ENCODE measurements at places on chromosomes 7 and 10.

GRCh38 chr10:71763352-71764127 is 9.8 kb downstream of the VSIR start:
- DNase-seq, result no peak

DNA sequence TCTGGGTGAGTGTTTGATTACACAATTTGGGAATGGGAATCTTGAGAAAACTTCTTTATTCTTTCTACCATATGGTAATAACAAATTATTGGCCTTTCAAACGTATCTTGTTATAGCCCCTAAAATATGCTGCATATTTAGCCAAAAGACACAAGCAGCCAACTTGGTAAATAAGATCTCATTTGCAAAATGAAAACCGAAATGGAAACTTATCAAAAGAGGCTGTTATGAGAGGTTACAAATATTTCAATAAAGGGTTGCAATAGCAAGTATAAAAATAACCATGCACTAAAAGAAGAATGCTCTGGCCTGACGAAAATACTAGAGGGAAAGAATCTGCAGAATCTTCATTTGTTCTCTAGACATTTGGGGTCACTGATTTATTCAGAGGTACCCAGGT is 259.5 kb upstream of the LRRN3 start:
- DNase-seq, result no peak

GRCh38 chr7:128029405-128029995 is 1.7 kb downstream of the LRRC4 start:
- DNase-seq, result no peak

DNA sequence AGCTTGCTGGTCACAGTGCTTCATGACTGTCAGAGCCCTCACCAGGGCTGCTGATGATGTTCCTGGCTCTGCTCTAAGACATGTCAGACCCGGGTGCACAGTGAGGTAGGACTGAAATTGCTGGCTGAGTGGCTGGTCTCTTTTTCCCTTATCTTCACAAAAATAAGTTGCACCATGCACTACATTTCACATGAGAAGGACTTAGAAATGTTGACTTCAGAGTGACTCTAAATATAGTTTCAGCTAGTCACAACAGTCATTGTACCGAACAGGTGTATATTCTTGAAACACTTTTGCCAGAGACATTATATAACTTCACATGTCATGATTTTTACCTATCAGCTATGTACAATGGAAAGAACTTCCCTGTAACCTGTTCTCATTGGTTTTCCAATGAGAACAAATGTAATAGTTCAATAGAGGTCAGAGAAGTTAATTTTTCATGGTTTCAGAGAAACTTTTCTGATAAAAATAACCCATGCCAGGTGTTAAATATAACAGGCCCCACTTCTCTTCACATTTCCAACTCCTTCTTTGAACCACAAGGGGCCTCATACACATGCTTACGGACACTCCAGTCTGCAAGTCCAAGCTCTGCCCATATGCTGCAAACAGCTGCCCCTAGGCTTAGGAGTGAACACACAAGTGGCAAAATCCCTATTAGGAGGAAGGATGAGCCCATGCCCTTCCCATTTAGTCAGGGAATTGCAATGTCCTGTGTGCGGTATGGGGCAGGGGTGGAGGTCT is 115.6 kb downstream of the CDK6 start:
- no peak for DNase-seq

DNA sequence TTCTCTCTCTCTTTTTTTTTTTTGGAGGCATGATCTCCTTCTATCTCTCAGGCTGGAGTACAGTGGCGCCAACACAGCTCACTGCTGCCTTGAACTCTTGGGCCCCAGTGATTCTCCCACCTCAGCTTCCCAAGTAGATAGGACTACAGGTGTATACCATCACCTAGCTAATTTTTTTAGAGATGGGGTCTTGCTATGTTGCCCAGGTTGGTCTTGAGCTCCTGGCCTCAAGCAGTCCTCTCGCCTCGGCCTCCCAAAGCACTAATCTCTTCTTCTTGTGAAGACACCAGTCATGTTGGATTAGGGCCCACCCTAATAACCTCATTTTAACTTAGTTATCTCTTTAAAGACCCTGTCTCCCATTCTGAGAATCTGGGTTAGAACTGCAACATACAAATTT is 45.6 kb downstream of the LRMDA start:
- no peak for DNase-seq

GRCh38 chr10:64444564-64444963 is 923.4 kb downstream of the REEP3 start:
- DNase-seq, result no peak

DNA sequence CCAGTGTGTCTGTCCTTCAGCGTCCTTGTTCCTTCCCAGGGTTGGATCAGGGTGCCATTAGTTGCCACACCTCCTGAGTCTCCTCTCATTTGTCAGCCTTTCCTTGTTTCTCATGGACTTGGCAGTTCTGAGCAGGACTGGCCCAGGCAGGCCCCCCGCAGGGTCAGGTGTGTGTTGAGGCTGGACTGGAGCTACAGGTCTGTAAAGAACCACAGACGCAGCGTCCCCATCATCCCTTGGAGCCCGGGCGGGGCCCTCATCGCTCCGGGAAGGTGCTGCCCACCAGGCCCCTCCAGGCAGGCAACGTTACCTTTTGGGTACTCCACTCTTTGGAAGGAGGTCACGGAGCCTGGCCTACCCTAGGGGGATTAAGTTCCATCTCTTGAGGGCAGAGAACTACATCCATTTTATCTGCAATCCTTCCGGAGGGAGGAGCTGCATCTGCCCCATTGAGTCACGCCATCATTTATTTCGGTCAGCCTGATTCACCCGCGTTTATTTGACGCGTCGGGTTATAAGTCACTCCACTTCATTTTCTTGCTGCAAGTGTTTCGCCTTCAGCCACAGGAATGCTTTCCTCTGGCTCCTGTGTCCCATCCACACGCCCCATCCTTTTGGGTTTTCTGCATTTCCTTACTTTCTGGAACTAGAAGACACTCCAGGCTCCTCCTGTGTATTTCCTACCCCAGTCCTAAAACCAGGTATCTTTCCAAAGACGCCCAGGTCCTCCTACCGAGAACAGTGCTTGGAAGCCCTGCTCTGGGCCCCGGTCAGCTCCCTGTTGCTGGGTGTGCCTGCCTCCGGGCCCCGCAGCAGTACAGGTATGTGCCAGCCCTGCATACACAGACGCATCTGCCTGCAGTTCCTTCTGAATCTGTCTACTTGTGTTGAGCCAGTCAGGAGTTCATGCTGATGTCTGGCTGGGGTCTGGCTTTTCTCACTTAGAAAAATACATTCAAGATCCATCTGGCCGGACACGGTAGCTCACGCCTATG is 141.9 kb downstream of the MAD1L1 start:
- no peak for DNase-seq

DNA sequence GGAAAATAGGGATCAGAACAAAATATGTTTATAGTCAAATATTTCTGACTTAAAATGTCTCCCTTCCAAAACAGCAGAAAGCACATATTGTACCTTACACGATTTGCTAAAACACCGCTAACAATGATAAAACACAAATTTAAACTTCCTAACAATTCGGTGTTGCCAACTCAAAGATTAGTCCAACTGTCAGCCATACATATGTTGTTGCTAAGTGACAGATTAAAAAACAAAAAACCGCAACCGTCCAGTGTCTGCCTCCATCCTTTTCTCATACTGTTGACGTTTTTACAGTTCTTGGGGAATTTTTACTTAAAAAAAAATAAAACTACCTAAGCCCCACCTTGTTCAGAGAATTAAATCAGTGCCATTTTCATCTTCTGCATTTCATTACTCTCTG is 118.0 kb downstream of the RAB11FIP2 start:
- no peak for DNase-seq

DNA sequence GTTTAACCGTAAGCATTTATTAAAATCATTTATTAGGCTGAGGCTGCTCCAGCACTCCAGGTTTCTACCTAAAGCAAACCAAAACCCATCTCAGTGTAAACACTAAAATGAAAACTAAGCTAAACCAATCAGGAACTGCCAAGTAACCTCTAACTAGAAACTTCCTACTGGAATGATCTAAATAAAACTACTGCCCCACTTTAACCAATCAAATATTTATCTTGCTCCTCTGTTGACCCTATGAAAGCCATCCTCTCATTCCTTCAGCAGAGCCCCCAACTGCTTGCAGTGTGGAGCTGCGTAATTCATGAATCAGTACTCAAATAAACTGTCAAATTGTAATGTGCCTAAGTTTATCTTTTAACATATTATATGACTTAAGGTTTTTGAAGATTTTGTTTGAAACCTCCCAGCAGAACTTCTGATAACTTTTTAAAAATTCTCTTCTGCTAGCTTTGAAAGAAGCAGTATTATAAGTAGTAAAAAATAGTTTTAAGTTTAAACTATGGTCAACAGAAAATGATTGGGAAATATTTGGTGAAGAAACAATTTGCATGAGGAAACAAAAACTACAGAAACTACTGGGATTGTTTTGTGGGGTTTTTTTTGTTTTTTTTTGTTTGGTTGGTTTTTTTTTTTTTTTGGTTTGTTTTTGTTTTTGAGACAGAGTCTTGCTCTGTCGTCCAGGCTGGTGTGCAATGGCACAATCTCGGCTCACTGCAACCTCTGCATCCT is 47.4 kb downstream of the GPR37 start:
- no peak for DNase-seq

DNA sequence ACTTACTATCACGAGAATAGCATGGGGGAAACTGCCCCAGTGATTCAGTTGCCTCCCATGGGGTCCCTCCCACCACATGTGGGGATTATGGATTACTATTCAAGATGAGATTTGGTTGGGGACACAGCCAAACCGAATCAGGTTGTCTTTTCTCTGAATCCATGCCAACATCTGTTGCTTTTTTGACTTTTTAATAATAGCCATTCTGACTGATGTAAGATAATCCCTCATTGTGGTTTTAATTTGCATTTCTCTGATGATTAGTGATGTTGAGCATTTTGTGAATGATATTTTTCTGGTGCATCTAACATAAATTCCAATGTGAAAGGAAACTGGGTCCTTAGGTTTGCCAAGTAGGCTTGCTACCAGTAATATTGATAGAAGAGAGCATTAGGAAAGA is 69.0 kb upstream of the ARHGAP21 start:
- no peak for DNase-seq

GRCh38 chr7:66352071-66352470 is 146.9 kb downstream of the TPST1 start:
- no peak for DNase-seq
